ENCODE measurements at places on chromosomes 2 and 18. TPM values are rescaled to one million over a fixed set of nuclear protein-coding genes. Genes with fewer than 3 reads are reported as not detected.

Gene ATP6V1B1
- polyA plus RNA-seq = 108 TPM

Gene ARHGEF4
- 8.4 TPM for polyA plus RNA-seq

Gene LYG1
- 3.0 TPM for polyA plus RNA-seq

Gene ZNF521
- polyA plus RNA-seq = 31.2 TPM

Gene SYT4
- polyA plus RNA-seq = 0.14 TPM

Gene ZBTB7C
- 14.0 TPM for polyA plus RNA-seq

Gene KIAA1328
- polyA plus RNA-seq = 14.9 TPM

Gene EVA1A
- 15.0 TPM for polyA plus RNA-seq

All from renal pelvis (tissue), 12 donors.